ENCODE measurements at places on chromosomes 7 and 10. TPM values are rescaled to one million over a fixed set of nuclear protein-coding genes. Genes with fewer than 3 reads are reported as not detected.

Gene PNLIPRP3
- not detected for total RNA-seq

DNA sequence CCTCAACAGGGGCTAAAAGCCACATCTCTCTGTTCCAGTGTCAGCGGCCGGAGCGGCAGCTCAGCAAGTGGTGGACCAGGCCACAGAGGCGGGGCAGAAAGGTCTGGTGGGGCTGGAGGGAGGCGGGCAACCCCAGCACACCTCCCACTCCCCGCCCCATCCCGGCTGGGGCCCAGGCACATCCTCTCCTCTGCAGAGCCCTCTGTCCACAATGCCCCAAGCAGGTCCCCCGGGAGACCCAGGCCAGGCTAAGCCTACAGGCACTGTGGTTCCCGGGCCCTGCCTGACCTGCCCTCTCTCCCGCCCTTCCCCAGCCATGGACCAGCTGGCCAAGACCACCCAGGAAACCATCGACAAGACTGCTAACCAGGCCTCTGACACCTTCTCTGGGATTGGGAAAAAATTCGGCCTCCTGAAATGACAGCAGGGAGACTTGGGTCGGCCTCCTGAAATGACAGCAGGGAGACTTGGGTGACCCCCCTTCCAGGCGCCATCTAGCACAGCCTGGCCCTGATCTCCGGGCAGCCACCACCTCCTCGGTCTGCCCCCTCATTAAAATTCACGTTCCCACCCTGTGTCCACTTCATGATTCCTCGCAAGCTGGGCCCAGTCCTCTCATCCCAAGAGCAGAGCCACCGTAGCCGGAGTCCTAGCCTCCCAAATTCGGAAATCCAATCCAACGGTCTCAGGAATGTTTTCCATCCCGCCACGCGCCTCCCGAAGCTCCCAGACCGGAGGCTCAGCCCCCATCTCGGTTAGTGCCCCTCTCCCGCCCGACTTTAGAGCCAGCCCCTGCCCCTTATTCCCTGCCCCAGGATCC, 2.1 kb downstream of the ADIRF start:
- H3K4me3 ChIP-seq = peak overlapping the region; percentile 77
- peaks cover 36% of the 10 kb centered on the region for H3K4me1 ChIP-seq
- no peak for DNase-seq
- no peaks in the 10 kb centered on the region for H3K36me3 ChIP-seq
- H3K27ac ChIP-seq = peak overlapping the region; percentile 80

Gene IFIT5
- 15.0 TPM for total RNA-seq

GRCh38 chr10:17859492-17860156, 50.5 kb downstream of the MRC1 start:
- no peak for DNase-seq
- H3K36me3 ChIP-seq = no peaks in the 10 kb centered on the region
- H3K27ac ChIP-seq = no peak overlapping the region
- H3K4me1 ChIP-seq = no peaks in the 10 kb centered on the region
- H3K4me3 ChIP-seq = no peak overlapping the region

Gene SLIT1
- 0.27 TPM for total RNA-seq

Gene MKI67
- 196 TPM for total RNA-seq

Gene HTR5A
- total RNA-seq = not detected

- H3K36me3 ChIP-seq = no peaks in the 10 kb centered on the region
- no peak overlapping the region for H3K27ac ChIP-seq
- H3K27me3 ChIP-seq = peaks cover 27% of the 10 kb centered on the region
These were observed 498.1 kb downstream of the PLXNA4 start for GRCh38 chr7:132077971-132078685.

Gene LIPM
- not detected for total RNA-seq

Gene FRAT1
- total RNA-seq = 2.7 TPM

Gene AGR3
- not detected for total RNA-seq

Gene FAM13C
- 0.21 TPM for total RNA-seq

GRCh38 chr10:84152769-84153168, 13.5 kb downstream of the GHITM start:
- H3K36me3 ChIP-seq = peaks cover 32% of the 10 kb centered on the region
- no peaks in the 10 kb centered on the region for H3K27me3 ChIP-seq
- DNase-seq = no peak

GRCh38 chr7:92793656-92794205, 42.6 kb downstream of the CDK6 start:
- H3K27ac ChIP-seq = no peak overlapping the region
- peaks cover 40% of the 10 kb centered on the region for H3K36me3 ChIP-seq
- H3K4me3 ChIP-seq = no peak overlapping the region
- DNase-seq = no peak
- peaks cover 43% of the 10 kb centered on the region for H3K4me1 ChIP-seq

Gene FAM25G
- total RNA-seq = not detected

Gene ANKRD30A
- total RNA-seq = not detected

Gene VWA2
- total RNA-seq = not detected

DNA sequence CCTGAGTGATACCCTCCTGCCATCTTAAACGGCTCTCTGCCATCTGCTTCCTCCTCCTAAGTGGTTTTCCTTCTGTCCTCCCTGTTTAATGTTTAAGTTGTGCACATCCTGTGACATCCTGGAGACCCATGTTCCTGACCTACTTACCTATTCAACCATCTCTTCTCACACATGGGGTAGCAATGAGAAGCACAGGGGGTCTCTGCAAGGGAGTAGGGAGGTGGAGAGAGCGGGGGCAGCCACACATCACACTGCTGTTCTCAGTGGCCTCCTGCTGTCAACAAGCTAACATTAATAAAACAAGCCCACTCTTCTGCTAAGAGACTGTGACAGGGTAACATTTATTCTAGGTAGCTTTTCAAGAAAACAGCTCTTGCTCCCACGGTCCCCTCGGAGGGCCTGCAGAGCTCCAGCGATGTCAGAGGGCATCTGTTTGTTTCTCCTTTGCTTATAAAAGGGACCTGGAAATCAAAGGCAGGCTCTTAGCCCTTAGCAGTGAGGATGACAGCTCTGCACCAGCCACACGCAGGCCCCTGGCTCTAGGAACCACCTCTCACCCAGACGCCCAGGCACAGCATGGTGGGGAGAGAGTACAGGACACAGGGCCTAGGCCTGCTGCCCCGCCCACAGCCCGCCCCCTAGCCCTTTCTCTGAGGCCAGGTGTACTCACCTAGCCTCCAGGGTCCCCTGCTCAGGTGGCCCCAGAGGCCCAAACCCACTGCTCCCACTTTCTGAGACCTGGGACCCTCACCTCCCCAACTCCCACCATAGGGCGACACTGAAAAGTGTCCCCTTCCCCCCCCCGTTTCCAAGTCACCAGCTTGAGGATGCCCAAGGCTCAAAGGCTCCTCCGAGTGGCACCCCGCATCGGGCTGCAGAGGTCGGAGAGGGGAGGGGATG, 943 bp upstream of the SLC18A2 start:
- H3K27me3 ChIP-seq = peaks cover 31% of the 10 kb centered on the region
- H3K4me3 ChIP-seq = no peak overlapping the region
- no peak overlapping the region for H3K27ac ChIP-seq
- H3K4me1 ChIP-seq = peaks cover 4% of the 10 kb centered on the region

DNA sequence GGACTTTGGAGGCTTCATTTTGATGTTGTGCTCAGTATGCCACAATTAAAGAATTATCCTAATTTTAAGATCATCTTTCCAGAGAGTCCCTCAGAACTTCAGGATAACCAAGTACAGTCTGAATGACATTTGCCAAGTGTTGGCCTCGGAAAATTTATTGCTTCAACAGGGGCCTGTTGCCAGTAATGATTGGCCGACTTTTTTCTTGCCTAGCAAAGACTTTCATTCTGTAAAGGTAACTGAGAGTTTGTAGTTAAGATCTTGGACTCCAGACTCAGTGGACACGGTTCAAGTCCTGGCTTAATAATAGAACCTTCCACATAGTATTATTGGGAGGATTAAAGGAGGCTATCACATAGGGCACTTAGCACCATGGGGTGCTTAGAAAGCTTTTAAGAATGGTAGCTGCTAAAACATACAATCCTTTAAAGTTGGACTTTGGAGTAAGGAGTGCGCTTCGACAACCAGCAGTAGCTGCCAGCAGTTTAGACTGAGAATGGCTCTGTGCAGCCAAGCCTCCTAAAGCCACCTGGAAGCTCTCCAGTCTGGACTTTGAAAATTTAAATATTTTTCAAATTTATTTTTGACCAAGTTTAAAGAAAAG, 90.0 kb downstream of the PLCE1 start:
- no peak overlapping the region for H3K27ac ChIP-seq
- no peak for DNase-seq
- no peak overlapping the region for H3K4me3 ChIP-seq
- H3K4me1 ChIP-seq = no peaks in the 10 kb centered on the region

GRCh38 chr7:17234030-17234397, 64.4 kb upstream of the AHR start:
- H3K27me3 ChIP-seq = no peaks in the 10 kb centered on the region
- peak overlapping the region; percentile 75 for H3K4me3 ChIP-seq
- H3K27ac ChIP-seq = peak overlapping the region; percentile 94
- H3K36me3 ChIP-seq = peaks cover 27% of the 10 kb centered on the region
- H3K4me1 ChIP-seq = peaks cover 45% of the 10 kb centered on the region

DNA sequence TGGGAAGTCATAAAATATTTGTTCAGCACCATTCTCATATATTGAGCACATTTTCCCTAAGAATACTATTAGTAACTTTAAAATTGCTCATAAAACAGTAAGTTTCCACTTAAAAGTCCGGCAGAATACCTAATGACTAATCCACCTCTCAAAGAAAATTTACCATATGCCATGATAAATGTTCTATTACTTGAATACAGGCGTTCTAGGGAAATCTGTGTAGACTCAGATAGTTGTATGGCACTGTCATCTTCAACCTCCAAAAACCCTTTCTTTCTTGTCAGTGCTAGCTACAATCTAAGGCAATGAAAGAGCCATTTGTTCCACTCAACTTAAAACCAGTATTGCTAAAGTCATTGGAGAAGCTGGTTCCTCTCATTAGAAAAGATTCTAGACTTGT, 7.3 kb downstream of the GPR37 start:
- peaks cover 59% of the 10 kb centered on the region for H3K27me3 ChIP-seq
- H3K4me3 ChIP-seq = no peak overlapping the region
- no peak for DNase-seq
- H3K4me1 ChIP-seq = no peaks in the 10 kb centered on the region

DNA sequence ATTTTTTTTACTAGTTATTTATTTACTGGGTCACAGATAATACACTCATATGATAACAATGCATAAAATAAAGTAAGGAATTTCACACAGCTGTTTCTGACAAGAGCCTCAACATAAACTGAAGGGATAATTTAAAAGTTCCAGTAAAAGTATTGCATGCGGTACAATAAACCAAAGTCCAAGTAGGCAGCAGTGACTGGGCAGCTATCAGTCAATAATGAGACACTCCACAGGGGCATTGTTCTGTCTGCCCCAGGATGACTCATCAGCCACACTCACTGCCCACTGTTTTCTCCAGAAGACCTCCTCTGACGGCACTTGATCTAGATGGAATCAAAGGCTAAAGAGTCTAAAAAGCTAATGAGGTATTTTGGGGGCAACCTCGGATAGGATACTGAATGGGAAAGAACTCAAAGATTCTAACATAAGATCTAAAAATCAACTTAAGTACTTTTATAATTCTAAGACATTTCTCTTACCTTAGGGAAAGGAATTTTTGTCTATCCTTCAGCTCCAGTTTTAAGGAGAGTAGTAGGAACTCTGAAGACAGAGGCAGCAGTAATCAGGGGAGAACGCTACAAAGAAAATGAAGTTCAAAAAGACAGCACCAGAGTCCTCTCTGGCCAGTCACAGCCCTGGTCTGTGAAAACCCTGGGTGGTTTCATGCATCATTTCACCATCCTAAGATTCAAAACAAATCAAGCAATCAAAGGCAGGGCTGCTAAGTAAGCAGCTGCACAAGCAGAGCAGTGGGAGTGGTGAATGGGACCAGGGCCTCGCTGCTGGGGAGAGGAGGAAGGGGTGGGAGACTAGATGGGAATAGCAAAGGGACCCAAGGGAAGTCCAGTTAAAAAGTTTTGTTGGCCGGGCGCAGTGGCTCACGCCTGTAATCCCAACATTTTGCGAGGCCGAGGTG, 175.1 kb downstream of the AVL9 start:
- no peak overlapping the region for H3K27ac ChIP-seq
- DNase-seq = no peak
- H3K4me3 ChIP-seq = no peak overlapping the region
- H3K4me1 ChIP-seq = no peaks in the 10 kb centered on the region
- peaks cover 3% of the 10 kb centered on the region for H3K27me3 ChIP-seq

Gene FKBP6
- total RNA-seq = not detected

- no peaks in the 10 kb centered on the region for H3K27me3 ChIP-seq
- H3K36me3 ChIP-seq = no peaks in the 10 kb centered on the region
- H3K4me3 ChIP-seq = no peak overlapping the region
- DNase-seq = no peak
These were observed 173.1 kb upstream of the LRRTM3 start for GRCh38 chr10:66752714-66753113.

DNA sequence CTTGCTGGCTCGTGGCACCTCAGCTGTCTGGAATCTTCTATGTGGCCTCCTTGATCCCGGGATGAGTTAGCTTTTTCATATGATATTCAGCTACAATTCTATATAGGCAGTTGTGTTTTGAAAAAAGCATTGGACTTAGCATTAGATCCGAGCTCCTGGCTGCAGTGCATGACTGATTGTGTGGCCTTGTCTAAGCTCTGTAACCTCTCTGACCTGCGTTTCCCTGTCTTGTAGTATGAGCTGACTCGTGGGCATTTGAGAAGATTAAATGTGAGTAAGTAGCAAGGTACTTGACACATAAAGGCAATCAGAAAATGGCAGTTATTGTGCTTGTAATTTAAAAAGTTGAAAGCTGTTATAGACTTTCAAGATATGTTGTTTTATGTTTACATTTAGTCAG, 85.9 kb downstream of the CCNY start:
- H3K27ac ChIP-seq = no peak overlapping the region
- DNase-seq = no peak
- no peaks in the 10 kb centered on the region for H3K27me3 ChIP-seq
- H3K4me3 ChIP-seq = no peak overlapping the region
- H3K36me3 ChIP-seq = peaks cover 5% of the 10 kb centered on the region
- peaks cover 55% of the 10 kb centered on the region for H3K4me1 ChIP-seq

DNA sequence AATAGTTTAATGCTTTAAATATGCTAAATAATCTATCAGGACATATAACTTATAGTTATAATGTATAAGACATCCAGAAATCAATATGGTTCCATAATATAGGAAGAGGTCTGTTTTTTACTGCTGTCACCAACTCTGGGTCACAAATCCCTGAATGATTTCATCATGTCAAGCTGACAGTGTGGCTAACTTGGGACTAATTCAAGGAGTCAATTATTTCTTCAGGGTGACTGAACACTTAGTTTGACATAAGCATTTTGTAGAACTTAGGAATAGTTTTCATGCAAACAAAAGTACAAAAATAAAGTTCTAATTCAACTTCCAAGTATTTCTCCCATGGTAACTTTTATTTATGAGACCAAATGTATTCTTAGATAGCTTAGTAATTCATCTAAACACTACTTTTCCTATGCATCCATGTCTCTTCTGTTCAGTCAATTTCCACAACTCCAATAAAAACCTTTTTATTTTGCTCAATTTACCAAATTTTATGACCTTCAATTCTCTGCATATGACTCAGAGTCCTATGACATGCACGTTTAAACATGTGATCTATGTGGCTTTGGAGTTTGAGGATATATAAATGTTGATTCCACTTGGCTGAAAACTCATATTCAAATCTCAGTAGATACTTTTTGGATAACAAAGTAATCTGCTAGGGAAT, 40.3 kb upstream of the GNAT3 start:
- no peaks in the 10 kb centered on the region for H3K27me3 ChIP-seq
- H3K4me3 ChIP-seq = no peak overlapping the region
- no peaks in the 10 kb centered on the region for H3K4me1 ChIP-seq
- no peak overlapping the region for H3K27ac ChIP-seq

Gene TMEM270
- total RNA-seq = not detected

- no peaks in the 10 kb centered on the region for H3K27me3 ChIP-seq
- H3K4me3 ChIP-seq = no peak overlapping the region
- H3K27ac ChIP-seq = peak overlapping the region; percentile 32
- peak; percentile 42 for DNase-seq
- H3K4me1 ChIP-seq = peaks cover 32% of the 10 kb centered on the region
- H3K36me3 ChIP-seq = no peaks in the 10 kb centered on the region
These were observed 68.5 kb downstream of the MAP3K8 start for GRCh38 chr10:30502266-30503060.

All from activated naive CD8-positive, alpha-beta T cell treated with anti-CD3 and anti-CD28 coated beads for 36 hours (primary cell).